SK-N-DZ (cell line): ENCODE measurements at places on chromosomes 5 and 9.

GRCh38 chr5:81164476-81164875 lies 68.6 kb upstream of the CKMT2 start:
- DNase-seq = no peak

DNA sequence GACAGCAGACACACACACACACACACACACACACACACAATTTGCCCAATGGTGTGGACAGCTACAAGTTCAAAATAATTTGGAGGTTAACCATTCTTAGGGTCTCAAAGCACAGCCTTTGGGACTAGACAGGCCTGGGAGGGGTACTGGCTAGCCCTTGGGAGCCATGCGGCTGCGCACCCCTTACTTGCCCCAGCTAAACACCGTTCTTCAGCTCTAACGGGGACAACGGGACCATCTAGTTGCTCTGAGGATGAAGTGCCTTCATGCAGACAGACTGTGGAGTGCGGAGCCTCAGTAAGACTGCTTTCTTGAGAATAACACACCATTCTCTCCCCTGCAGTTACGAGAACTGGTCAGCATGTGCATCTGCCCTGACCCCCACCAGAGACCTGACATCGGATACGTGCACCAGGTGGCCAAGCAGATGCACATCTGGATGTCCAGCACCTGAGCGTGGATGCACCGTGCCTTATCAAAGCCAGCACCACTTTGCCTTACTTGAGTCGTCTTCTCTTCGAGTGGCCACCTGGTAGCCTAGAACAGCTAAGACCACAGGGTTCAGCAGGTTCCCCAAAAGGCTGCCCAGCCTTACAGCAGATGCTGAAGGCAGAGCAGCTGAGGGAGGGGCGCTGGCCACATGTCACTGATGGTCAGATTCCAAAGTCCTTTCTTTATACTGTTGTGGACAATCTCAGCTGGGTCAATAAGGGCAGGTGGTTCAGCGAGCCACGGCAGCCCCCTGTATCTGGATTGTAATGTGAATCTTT lies 64.6 kb downstream of the PSMB7 start:
- no peak for DNase-seq

- DNase-seq = no peak
Measured at GRCh38 chr5:171534043-171534895, 114.8 kb downstream of the FGF18 start.

- DNase-seq = peak; percentile 20
Measured at GRCh38 chr5:6772886-6773285, 59.7 kb downstream of the TENT4A start.

GRCh38 chr5:51375084-51375483 lies 8.2 kb upstream of the ISL1 start:
- DNase-seq = no peak

GRCh38 chr5:68274847-68275651 lies 59.5 kb downstream of the PIK3R1 start:
- DNase-seq = no peak

DNA sequence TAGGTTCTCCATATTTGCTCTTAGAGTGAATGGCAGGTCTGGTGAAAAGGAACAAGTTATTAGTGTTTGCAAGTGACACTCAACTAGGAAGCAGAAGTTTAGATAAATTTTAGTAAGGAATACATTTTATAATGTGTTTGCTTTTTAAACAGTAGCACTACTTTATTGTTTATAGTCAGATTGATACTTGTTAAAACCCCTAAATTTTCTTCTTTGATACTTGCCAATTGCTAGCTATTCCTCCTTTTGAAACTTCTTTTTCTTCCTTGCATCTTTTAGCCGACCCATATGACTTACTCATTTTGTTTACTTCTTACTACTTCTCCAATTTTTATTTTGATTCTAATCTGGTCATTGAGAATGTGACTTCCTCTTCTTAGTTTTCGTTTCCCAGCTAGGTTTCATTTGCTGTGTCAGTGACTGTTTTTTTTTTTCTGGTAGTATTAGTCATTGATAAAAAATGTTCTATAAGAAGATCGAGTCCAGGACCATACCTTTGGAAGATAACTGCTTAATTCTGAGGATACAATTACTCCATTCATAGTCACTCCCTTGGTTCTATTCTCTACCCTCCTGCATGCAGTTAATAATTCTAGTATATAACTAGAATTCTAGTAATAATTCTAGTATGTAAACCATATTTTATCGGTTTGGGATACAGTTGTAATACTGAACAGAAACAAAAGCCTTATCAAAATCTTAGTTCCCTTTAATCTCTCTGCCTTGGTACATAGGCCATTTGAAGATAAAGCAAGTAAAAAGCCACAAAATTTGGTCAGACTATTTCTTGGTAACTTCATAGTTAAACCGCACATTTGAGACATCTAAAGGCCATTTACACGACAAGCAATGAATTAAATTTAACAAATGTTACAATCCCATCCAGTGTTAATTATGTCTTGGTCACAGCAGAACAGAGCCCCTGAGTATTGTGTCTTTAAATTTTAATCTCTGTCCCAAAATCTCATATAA lies 2.8 kb upstream of the RICTOR start:
- DNase-seq = no peak

DNA sequence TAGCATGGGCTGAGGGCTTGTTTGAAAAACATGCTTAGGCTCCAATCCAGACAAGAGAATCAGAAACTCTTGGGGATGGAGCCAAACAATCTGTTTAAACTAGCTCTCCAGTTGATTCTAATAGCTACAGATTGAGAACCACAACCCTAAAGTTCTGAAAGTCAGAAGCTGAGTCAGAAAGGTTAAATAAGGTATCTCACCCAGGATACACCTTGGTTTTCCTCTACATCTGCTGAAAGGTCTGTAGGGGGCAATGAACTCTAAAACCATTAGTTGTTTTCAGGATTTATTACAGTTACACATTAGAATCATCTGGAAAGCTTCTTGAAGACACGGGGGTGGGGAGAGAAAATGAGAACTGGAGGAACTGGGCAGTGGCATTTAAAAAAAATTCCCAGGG lies 5.7 kb downstream of the GFM2 start:
- no peak for DNase-seq

GRCh38 chr5:170226129-170226615 lies 6.6 kb upstream of the C5orf58 start:
- peak; percentile 3 for DNase-seq
